ENCODE measurements at places on chromosomes 4 and X.

GRCh38 chr4:38672074-38672396 is 8.0 kb downstream of the KLF3 start:
- no peak for DNase-seq

GRCh38 chrX:12977761-12978204 is 2.9 kb downstream of the TMSB4X start:
- no peak for DNase-seq

GRCh38 chrX:19557822-19558221 is 42.5 kb upstream of the MAP3K15 start:
- DNase-seq: no peak

DNA sequence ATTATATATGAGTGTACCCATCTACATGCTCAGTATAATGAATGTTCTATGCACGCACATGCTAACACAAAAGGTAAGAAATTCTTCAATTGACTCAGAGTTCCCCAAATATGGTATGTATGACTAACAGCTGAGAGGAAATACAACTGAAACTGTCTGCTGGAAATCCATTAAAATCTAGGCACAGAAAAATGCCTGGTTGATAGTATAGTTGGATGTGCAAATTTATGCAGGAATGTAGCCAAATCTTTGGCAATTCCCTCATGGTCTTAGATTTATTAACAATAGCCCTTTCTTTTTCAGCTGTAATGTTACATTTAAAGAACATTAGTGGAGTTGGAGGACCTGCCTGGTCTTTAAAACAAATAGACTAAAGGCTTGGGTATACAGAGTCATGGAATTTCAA is 5.5 kb downstream of the CAMK2D start:
- DNase-seq: no peak

DNA sequence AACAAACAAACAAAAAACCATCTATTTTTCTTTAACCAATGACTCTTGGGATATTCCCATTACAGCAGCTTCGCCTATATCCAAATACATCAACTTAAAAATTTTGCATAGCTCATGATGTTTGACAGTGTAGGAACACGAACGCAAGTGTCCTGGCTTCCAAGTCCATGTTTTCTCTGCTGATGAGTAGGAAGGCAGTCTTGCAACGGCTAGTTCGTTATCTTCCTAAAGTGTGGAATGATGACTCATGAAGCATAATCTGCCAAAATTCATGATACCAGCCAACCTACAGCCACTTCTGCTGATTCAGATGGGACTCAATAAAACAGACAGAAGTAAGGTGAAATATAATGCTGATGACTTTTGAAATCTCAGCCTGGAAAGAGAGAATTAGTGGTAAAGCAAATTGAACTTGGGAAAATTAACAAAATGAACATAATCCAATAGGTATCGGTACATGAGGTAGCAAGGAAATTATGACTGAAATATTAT is 6.4 kb upstream of the SEPTIN11 start:
- DNase-seq: no peak

- DNase-seq: no peak
Observed at GRCh38 chr4:184662236-184662635, 12.7 kb downstream of the PRIMPOL start.

DNA sequence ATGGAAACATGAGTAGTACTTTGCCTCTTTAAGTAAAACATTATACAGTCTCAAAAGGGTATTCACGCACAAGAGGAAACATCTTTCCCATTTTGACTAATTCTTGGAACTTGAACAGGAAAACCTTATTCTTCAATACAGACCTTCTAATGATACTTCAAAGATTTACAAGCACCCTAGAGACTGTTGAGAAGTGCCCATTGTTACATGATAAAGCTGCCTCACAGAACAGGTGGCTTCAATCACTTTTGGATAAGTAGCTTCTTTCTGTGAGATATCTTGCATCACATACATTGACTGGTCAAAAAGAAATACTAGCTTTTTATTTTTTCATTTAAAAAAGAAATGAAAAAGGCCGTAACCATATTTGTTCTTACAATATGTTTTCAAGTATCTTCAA is 219.4 kb downstream of the EPHA5 start:
- DNase-seq: no peak

GRCh38 chr4:39975488-39976089 is 2.1 kb downstream of the PDS5A start:
- no peak for DNase-seq

- DNase-seq: no peak
Observed at GRCh38 chrX:135295944-135296305, 13.4 kb upstream of the ETDC start.

DNA sequence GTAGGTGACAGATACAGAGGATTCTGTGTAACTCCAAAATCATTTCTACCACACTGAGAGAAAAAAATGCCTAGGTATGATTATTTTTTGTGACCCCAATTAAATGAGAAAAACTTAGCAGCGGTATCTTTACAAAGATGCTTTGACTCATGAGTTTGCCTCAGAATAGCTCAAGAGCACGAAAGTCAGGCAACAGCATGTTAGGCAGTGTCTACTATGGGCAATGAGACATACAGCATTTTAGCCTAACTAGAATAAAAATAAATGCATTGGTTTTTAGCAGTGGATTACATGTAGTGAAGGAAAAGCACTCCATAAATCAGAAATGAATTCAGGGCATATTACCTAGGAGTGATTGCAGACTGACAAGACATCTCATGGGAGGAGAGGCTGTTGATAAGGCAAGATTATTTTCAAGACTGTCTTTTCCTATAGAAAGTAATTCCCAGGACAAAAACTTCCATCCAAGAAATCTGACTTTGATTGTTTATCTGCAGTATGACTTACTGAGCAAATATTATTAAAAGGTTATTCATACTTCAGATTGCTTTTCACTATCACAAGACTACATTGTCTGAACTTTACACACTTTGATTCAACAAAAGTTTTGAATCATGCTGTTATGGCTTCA is 3.6 kb downstream of the ANXA10 start:
- DNase-seq: no peak

DNA sequence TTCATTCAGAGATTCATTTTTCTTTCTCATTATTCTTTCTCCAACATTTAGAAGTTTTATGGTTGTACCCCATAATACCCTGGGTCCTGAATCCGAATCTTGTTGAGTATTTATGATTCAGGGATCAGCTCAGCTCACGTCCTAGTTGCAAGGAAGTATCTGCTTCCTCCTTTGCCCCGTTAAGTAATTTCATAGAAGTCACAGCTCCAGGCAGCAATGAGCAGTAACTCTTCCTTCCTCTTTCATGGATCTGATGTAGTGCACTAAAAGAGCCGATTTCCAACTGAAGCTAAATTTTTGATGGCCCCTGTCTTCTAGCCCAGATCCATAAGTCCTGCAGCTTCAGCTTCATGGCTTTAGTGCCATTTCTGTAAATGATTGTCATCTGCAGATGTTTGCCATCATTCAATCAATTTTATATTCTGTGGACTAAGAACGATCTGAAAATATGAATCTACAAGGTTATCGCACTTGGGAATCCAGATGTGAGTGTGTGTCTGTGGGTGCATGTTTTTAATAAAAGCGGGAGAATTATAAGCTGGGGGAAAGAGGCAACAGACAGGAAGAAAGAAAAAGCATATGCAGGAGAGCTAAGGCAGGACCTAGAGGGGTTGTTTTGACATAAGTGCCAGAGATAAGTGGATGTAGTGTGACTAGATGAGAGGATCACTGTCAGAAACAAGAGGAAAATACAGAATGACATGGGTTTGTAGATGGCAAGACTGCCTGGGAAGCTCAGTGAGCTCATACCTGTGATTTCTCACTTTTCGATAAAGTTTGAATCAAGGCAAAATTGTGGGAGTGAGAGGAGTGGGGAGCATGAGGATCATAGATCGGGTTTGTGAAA is 17.5 kb downstream of the VEGFD start:
- DNase-seq: no peak

GRCh38 chr4:8891646-8892555 is 20.3 kb upstream of the HMX1 start:
- no peak for DNase-seq

DNA sequence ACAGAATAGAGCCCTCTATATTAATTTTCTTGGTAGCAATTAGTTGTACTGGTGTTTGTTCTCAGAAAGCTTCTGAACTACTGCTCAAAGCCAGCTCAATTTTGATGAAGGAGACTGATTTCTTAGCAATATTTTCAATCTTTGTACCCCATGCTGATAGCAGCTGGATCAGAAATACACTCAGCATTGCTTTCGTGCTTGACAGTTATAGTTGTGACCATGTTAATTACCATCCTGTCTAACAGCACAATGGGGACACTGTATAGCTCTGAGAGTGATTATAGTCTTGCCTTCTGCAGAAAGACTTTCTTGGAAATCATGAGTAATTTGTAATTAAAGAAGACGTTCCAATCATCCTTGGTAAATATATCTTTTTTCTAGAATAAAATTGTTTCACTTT is 79.7 kb upstream of the GNPDA2 start:
- DNase-seq: no peak

DNA sequence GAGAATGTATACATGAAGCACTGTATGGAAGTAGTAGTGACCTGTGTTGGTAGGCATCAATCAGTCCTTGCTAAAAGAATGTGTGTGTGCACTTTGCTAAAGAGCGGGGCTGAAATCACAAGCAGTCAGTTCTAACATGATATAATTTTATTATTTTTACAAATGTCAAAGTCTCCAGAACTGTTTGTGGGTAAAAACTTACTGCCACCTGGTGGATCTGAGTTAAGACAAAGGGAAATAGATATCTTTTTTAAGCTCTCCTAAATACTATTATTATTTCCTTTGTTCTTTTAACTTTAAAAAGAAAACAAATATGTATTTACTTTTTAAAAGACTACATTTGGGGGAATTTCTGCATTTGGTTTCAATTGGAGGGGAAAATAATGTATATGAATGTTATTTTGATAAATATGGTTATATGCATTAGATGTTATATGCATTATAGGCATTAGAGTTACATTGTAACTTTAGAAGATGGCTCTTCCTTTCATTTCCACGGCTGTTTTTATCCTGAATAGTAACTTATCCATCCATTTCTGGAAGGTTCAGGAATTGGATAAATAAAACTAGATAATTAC is 7.8 kb upstream of the CLOCK start:
- DNase-seq: no peak

DNA sequence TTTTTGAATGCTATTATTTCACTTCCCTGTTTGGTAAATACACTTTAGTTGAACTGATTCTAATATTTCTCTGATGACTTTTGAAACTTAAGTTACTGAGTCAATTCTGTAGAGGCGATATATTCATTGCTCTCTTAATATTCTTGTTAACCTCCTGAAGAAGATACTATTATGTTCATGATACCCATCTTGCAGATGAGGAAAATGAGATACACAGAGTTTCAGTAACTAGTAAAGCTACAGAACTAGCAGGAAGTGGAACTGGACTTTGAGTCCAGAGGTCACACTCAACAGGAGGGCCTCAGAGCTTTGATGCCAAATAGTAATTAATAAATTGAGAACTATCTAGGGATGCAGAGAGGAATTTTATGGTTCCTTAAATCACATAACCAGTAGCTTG is 70.0 kb downstream of the PCDH7 start:
- no peak for DNase-seq

DNA sequence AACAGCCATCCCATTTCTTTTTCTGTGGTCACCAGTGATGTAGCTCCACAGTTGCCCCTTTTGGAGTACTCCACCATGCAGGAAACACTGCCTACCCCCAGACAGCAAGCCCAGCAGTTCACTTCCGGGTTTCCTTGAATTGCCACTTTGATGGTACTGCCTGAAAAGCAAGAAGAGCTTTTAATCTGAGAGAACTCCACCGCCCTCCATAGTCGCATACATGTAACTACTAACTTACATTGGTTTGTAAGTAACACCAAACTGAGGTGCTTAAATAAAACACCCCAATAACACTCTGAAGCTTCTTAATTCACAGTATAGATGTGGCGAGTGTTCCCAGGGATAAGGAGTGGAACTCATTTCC is 53.6 kb upstream of the HPSE start:
- no peak for DNase-seq

GRCh38 chrX:106510713-106511403 is 100.9 kb upstream of the RADX start:
- DNase-seq: no peak

DNA sequence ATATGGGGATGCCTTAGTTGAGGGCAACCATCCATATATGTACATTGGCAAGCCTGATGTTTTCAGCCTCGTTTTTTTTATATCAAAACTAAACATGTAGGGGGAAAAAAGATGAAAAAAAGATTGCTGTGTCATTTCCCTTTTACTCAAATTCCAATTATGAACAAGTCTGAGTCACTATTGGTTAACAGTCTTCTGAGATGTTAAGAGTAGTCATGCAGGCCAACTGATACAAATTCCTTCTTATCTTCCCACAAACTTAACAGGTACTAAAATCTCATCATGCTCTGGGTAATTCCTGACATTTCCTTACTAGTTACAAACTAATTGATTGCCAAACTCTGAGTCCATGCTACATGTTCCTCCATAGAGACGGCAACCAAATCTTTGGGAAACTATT is 222.1 kb downstream of the FRMPD4 start:
- no peak for DNase-seq

- no peak for DNase-seq
Observed at GRCh38 chr4:87511500-87511899, 17.7 kb downstream of the SPARCL1 start.

GRCh38 chr4:176579226-176579625 is 213.5 kb downstream of the VEGFC start:
- no peak for DNase-seq

DNA sequence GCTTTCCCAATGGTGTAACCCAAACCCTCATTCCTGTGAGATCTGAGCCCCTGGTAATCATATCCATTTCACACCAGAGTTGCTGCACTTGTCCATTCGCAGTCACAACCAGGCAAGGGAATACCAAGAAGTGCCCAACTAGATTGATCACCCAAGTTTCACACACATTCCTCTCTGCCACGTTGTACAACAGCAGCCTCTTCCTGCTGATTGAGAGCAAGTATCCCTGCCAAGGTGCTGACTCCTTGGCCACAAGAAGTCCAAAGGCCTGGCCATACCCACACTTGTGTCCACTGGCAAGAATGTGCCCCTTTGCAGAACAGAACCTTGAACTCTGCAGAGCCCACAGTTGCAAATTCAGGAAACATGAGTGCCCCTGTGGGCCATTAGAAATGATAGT is 6.5 kb upstream of the ACOT9 start:
- DNase-seq: no peak

DNA sequence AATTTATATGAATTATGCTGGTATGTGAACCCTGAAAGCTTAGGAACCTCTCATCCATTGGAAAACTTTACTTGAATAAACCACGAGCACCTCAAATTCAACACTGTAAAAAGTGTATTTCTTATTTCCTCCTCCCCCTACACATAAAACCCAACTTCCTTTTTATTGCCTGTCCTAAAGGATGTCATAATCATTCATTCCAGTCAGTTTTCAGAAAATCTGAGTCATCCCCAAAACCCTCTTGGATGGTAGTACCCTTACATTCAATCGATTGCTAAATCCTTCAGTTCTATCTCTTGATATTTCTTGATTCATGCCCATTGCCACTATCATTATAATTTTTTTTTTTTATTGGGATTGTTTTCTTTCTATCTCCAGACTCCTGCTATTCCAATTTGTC is 91.1 kb upstream of the ATP8A1 start:
- DNase-seq: no peak

- DNase-seq: no peak
Observed at GRCh38 chrX:154327038-154327820, 31.6 kb downstream of the TKTL1 start.

- DNase-seq: peak; percentile 76
Observed at GRCh38 chrX:48761674-48762471, at the start of gene GLOD5. GLOD5 (plus strand) TSS chrX:48761747; CDS start chrX:48761791, 44 bp downstream.

- DNase-seq: no peak
Observed at GRCh38 chrX:49106930-49107329, 16.6 kb downstream of the GPKOW start.
